ENCODE measurements at places on chromosomes 11 and 22.

DNA sequence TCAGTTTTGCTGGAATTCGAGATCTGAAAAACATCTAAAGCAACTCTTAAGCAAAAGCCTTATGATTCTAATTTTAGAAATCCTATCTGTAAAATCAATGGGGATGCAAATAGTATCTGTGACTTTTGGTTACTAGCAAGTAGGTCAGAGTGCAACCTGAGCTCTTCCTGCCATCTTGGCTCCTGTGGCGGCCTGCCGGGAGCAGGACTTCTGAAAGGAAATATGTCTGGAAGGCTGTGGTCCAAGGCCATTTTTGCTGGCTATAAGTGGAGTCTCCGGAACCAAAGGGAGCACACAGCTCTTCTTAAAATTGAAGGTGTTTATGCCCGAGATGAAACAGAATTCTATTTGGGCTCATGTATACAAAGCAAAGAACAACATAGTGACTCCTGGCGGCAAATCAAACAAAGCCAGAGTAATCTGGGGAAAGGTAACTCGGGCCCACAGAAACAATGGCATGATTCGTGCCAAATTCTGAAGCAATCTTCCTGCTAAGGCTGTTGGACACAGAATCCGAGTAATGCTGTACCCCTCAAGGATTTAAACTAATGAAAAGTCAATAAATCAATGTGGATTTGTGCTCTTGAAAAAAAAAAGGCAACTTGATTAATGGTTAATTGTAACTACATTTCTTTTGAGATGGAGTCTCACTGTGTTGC, 1.7 kb downstream of the SAMM50 start:
- no peak for DNase-seq

GRCh38 chr22:49081261-49081666, 746.4 kb downstream of the BRD1 start:
- DNase-seq = no peak

- peak; percentile 63 for DNase-seq
Observed at GRCh38 chr22:42661985-42662831, 13.0 kb upstream of the CYB5R3 start.

- no peak for DNase-seq
Observed at GRCh38 chr11:42161886-42162285, 702.4 kb upstream of the LRRC4C start.

DNA sequence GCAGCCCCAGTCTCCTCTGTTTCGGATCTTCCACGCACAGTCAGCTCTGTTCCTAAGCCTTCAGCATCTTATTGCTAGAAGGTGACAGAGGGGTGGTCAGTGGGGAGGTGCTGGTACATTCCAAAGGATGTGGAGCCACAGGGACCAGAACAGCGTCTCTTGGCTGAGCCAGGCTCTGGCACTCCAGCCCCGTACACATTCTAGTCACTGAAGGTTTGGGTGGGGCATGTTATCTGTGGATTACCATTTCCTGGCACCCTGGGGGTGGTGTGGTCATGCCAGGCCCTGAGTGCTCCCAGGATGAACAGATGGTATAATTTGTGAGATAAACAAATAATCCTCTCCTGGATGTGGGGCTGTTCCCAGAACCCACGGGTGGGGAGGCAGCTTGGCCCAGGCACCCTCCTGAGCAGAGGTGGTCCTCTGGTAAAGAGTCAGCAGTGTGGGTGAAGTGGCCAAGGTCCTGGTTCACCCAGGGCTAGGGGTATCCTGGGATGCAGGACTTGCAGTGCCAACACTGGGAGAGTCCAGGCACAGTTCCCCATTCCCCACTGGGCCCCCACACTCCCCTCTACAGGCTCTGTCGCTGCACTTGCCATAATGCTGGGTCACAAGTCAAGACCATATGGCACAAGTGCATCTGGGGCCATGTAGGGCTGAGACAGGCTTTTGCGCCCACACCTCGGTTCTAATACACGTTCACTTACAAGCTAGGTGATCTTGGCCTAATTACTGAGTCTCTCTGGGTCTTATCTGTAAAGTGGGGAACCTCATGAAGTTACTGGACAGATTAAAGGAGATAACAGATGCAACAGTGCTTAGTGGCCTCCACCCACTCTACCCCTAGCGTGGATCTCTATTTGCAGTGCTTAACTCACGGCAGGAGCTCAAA, 33.0 kb downstream of the DKK3 start:
- no peak for DNase-seq

- peak; percentile 77 for DNase-seq
Observed at GRCh38 chr11:65116370-65117205, 913 bp downstream of the ZNHIT2 start.

DNA sequence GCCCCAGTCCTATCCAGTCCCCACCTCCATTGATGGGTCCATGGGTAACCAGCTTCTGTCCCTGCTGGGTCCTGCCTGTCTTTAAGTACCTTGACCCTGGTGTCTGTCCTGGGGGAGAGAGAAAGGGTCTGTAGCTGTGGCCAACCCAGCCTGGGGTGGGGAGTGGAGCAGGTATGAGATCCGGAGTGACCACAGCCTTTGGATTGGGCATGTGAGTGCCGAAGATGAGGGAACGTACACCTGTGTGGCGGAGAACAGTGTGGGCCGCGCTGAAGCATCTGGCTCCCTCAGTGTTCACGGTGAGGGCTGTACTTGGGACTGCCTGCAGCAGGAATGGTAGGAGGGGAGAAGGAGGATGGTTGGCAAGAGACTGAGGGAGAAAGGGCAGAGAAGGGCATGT, 5.2 kb downstream of the ROBO3 start:
- DNase-seq = no peak

DNA sequence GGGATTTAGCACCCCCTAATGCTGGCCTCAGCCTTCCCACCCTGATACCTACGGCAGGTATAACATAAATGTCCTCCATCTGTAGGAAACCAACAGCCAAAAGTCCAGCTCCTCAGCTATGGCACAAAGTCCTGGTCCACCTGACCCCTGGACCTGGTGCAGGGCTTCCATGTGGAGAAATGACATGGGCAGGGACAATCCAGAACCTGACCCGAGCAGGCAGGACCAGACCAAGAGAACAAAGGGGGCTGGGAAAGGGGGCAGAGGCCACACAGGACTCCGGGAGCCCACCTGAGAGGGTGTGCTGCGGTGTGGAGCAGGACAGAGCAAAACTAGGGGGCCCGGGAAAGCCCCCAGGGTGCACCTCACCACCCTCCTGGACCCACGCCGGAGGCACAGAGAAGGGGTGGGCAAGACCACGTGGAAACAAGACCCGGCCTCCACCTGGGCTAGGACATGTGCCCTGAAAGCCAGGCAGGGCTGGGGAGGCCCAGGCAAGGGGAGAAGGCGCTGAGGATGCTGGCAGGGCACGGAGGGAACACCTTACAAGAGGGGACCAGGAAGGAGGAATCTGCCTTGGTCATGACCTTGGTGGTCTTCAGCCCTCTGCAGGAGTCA, 368.9 kb downstream of the SHANK2 start:
- no peak for DNase-seq

GRCh38 chr11:131540676-131541075, 170.3 kb downstream of the NTM start:
- DNase-seq = no peak

DNA sequence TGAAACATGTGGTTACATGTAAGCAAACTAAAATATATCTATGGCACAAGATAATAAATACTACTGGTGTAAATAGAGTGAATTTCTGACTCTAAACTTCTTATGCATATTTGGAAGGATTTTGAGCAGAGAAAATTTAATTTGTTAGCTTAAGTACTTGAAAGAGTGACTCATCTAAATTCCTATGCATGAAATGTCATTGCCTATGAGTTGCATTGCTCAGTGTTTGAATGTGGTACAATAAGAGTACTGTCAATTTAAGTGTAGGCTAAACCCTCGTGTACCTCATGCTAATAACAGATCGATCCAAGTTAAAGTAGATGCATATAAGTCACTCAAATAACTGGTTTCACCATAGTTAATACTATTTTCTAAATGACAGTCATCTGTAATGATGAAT, 5.3 kb upstream of the CARD18 start:
- DNase-seq = no peak

DNA sequence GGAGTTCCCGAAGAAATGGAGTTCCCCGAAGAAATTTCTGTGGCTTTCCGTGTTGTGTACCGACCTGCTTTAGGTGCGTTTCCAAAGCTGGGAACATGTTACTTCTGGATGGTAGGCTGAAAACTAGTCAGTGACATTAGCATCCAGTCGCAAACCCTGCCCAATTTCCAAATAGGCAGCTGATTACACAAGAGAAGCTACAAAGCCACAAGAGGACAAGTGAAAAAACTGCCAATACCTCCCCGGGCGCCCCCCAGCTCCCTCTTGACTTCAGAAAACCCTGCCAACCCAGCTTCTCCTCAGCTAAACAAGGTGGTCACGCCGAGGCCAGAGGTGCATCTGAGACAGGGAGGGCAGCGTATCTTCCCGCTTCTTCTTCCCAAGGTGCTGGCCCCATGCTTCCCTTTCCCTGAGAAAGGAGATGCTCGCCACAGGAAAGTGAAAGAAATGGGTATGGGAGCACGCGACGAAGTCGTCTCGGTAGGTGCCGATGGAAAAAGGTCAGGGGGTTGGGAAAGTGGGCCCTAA, 551 bp downstream of the AGBL2 start:
- no peak for DNase-seq

DNA sequence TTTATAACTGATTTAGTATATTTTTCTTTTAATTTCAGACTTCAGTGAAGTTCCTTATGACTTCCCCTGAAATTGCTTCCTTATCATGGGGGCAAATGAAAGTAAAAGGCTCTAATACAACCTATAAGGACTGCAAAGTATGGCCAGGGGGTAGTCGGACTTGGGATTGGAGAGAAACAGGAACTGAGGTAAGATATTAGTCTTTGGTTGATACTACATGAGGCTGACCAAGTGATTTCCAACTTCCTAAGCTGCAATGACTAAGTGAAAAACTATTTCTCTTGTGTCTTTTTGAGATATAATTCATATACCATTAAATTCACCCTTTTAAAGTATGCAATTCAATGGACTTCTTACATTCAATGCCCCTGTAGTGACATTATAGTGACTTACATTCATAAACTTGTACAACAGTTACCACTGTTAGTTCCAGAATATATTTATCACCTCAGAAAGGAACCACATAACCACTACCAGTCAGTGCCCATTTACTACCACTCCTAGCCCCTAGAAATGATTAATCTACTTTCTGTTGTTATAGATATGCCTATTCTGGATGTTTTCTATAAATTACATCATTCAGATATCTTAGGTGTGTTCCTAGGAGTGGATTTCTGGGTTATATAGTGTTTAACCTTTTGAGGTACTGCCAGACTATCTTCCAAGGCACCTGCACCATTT, 21.6 kb downstream of the AAMDC start:
- no peak for DNase-seq

DNA sequence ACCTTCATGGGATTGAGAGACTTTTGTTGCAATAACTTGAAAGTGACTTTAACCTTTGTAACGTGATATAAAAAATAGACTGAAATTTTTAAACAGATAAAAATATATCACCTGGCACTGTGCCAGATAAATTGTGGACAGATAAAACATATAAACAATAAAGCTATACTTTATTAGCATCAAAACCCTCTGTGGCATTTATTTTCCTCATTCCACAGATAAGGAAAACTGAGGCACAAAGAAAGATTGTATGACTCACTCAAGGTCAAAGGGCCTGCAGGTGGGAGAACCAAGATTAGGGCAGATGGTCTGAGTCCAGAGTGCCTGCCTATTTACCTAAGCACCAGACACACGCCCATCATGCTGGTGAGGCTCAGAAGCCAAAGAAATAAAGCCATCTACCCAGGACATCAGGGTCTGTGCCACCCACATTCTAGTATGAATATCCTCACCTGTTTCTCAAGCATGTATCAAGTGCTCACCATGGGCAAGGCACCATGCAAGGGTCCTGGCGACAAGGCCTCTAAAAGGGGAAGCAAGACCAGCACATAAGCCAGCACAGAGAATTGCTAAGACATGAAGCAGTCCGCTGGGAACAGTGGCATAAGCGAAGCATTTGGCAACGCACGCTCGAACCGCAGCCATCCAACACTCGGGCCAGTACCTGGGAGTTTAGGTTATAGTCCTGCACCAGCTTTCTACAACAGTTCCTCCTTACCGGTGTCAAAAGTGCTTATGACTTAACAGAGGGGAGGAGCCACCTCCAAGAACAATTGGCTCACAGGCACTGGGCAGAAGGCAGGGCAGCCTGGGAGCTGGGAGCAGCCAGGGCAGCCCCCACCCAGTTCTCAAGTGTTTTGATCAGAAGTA, 17.6 kb downstream of the MYH9 start:
- no peak for DNase-seq

DNA sequence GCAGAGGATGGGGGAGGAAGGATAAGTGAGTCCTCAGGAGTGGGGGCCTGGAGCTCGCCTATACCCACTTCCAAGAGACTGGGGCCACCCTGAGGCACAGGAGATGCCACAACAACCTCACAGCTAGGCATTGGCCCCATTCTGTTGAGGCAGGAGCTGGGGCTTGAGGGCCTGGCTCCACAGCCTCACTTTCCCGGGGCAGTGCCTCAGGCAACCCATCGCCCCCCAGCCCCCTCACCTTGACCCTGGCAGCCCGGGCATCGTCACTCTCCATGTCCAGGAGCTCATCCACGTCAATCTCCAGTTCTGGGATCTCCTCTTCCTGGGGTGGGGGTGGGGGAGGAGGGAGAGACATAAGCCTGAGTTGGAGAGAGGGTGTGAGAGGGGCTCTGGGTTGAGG, 1.8 kb downstream of the PPP1R14B start:
- DNase-seq = no peak

GRCh38 chr22:35634015-35634414, 14.2 kb upstream of the APOL6 start:
- no peak for DNase-seq

DNA sequence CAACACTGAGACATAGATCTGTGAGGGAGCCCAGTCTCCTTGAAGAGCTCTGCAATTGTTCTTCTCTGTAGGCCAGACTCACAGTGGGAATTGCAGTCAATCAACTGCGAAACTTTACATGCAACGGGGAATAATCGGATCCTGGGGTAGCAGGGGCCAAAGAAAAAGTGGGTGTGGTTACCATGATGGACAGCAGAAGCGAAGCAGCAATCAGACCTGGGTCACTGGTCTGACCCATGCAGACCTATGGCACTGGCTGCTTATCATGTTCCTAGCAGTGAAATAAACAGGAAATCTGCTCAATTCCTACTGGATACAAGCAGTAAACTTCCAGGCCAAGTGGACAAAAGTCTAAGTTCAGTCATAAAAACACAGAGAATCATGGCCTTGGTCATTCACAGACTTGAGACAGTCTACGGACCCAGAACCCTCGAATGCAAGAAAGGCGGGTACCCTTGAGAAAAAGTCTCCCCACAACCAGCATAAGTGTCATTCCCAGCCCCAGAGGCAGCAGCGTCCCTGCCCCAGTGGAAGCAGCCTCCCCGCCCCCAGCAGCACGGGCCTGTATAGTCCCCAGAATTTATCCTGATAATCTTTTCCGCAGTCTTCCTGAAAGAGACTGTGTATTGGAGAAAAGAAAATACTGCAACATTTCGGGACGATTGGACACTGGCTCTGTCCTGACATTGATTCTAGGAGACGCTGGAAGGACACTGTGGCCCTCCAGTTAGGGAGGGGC, 34.6 kb downstream of the ASCL2 start:
- no peak for DNase-seq

- no peak for DNase-seq
Observed at GRCh38 chr22:32618441-32619140, 144.0 kb downstream of the FBXO7 start.

GRCh38 chr11:18264677-18265555, 1.1 kb upstream of the SAA1 start:
- no peak for DNase-seq
